DMS79 treated with DMSO at 0.1 percent for 48 hours (cell line): ENCODE measurements at places on chromosomes 7 and 10.

DNA sequence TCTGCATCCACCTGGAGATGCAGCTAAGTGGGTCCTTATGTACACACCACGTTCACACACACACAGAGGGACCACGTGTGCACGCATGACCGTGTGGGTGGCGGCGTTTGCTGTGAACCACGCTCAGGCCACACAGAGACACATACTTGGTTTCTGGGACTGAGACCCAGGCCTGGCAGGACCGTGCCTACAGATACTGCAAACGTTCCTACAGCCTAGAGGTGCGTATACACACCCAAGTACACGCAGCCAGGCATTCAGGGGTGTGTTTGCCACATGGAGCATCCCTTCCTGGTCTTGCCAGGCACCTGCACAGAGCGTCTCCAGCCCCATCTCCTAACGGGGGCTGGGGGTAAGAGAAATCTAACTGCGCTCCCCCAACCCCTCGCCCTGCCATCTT, 49.0 kb upstream of the GTF2IRD1 start:
- no peak for DNase-seq

DNA sequence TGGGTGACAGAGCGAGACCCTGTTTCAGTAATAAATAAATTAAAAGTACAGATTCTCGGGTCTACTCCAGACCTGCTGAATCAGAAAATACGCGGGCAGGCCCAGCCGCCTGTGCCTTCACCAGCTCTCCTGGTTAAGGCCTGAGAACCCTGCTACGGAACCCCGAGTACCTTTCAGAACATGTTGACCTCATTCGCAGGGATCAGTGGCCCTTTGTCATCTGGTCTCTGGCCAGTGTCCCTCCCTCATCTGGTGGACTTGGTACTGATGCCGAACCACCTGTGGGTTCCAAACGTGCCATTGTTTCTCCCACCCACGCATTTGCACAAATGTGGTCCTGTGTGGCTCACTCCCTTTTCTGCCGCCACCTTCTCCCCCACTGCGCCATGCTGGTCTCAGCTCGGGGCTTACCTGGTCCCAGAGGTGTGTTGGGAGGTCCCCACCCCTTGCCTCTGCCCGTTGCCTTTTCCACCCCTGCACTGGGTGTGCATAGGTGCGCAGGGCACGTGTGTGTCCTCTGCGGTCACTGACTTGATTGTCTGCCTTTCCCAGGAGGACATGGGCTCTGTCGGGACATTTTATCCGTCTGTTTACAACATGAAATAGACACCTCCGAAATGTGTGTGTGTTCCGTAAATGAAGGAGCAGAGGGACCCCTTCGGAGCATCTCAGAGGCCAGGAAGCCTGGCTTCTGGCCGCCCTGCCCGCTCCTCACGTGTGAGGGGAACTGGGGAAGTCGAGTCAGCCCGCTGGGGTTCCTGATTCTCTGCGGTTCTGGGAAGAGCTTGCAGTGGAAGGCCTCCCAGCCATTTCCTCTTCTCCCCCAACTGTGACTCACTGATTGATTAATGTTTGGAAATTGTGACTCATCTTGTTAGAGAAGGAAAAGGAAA, 135.2 kb downstream of the CUX1 start:
- DNase-seq: no peak

DNA sequence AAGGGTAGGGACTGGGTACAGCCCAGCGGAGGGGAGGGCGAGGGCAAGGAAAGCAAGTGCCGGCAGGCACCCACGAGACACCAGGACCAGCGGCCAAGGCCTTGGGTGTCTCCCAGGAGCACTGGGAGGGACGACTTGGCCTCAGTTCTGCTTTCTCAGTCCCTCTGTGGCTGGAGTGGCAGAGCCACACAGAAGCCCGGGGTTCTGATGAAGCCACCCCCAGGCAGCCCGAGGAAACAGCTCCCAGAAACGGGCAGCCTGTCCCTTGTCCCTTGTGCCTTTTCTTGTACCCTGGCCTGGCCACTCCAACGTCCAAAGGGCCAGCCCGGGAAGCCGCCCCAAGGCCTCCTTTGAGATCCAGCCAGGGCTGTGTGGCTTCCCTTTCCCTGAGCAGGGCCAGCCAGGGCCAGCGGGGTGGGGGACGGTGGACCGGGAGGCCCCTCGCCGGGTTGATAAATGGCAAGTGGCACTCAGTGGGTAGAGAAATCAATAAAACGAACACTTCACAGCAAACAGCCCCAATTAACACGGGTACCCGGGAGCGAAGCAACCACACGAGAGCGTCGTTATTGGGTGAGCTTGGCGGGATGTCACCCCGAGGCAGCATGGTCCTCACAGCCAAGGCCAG, 69.8 kb upstream of the GNA12 start:
- peak; percentile 22 for DNase-seq

- DNase-seq: no peak
Observed at GRCh38 chr7:123417580-123417979, 116.8 kb downstream of the IQUB start.

DNA sequence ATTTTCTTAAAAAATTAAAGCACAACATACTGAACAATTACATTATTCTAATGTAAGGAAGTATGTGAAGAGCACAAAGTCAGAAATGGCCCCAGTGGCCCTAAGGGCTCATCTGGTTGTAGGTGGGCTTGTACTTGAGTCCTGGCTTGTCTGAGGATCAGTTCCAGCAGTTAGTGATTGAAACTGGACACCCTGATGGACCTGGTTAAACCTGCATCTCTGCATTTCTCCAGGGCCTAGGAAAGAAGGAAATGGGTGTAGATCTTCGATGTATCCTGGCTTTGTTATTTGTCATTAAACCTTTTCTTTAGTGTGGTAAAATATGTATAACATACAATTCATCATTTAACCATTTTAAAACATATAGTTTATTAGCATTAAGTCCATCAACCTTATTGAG, 9.7 kb upstream of the AKR1C2 start:
- DNase-seq: no peak

DNA sequence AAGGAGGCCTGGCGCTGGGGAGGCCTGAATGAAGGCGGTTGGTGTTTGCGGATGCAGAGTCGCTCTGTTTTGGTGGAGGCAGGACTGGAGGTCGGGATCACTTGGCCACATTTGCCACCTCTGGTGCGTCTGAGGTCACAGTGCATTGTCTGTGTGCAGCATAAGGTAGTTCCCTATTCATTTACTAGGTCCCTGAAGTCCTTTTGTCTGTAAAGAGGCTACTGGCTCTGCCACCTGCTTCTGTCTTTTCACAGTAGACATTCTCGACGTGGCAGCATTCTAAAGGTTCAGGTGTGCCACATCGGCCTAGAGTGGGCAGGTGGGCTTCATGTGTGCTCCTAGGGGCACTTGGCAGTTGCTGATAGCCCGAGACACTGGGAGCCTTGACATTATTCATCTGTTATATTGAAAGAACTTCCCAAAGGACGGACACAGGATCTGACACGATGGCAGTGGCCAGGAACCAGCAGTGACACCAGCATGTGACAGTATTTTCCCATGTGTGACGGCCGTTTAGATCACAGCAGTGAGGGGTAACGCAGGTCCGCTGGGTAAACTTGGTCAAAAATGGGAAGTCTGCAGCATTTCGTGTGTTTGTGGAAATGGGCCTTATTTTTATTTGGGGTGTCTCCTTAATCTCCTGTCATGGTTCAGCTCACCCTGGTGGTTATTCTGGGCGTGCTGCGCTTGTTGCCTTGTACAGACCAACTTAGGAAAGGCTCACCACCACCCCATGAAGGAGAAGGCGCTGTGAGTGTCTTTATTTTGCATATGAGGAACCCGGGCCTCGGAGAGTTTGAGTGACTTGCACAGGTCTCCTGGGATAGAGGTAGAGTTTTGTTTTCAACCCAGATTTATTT, 5.9 kb downstream of the MGMT start:
- DNase-seq: no peak

- DNase-seq: peak; percentile 80
Observed at GRCh38 chr10:56912043-56912442, 551.0 kb upstream of the ZWINT start.

DNA sequence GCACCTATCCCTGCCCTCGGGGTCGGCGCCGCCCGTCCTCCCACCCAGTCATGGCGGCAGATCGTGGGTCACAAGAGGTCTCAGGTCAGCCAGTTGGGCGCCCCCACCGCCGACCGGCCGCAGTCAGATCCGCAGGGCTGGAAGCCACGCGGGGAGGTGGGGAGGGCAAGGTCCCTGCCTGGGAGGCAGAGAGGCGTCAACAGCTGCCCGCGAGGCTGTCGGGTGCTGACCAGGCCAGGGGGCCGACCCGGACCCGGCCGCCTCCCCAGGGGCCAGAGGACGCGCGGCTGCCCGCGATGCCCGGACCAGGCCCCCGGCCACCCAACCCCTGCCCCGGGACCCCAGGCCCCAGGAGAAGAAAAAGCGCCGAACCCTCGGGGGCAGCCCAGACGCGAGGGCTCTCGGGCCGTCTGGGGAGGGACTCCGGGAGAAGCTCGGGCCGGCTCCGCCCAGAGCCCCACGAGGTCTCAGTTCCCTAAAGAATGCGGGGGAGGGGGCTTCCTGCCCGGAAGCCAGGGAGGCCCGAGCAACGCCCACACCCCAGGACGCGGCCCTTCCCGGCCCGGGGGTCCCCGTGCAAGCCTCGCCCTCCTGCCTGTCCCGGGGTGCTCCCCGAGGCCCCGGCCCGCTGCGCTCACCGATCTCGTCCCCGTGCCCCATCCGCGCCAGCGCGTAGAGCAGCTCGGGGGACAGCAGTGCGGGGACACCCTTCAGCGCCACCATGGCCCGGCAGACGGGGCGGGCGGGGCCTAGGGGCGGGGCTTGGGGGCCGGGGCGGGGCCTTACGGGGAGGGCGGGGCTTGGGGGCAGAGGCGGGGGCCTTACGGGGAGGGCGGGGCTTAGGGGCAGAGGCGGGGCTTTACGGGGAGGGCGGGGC, at the start of gene FUOM:
FUOM (minus strand) TSS at position 735 of the 877 bp plus-strand sequence; CDS start at position 723, 12 bp downstream.
- DNase-seq: no peak

- peak; percentile 38 for DNase-seq
Observed at GRCh38 chr7:128405471-128406313, 4.1 kb downstream of the IMPDH1 start.
